ENCODE measurements at places on chromosomes 4 and X.

DNA sequence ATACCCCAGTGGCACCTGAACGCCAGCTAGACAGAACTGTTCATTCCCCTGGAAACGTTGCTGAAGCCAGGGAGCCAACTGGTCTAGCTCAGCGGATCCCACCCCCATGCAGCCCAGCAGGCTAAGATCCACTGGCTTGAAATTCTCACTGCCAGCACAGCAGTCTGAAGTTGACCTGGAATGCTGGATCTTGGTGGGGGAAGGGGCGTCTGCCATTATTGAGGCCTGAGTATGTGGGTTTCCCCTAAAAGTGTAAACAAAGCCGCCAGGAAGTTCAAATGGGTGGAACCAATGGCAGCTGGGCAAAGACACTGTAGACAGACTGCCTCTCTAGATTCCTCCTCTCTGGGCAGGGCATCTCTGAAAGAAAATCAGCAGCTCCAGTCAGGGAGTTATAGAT, 213.0 kb downstream of the NKX6-1 start:
- DNase-seq: no peak

- DNase-seq: peak; percentile 60
These were observed 67.8 kb upstream of the ETNPPL start for GRCh38 chr4:108830509-108831244.

DNA sequence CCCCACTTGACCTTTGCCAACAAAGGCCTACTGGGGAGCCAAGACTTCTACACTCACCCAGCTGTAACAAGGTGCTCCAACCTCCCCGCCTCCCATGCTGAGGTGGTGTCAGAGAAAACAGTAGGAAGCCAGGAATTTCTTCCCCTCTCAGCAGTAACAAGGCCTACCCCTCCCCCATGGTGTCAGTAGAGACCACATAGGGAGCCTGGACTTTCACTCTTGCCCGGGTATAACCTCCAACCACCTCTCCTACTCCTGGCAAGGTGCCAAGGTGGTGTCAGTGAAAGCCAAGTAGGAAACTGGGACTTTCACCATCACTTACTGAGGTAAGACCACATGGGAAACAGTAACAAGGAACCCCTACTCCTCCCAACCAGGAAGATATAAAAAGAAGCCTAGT, 93.1 kb downstream of the SLC16A2 start:
- no peak for DNase-seq

DNA sequence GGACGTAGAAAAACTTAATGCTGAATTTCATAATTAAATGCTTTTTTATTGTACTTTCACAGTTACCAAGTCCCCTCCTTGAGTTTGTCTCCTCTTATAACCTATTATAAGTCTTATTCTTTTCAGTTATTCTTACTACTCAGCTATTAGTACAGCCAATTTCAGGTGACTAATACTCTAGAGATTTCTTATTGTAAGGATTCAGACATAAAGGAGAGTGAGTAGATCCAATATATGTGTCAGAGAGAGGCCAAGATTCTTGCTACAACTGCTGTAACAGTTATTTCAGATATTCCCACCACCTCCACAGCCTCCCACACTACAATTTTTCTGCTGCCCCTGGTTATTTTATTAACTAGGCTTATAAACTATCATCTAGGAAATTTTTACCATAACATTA, 274.5 kb downstream of the GPAT3 start:
- DNase-seq: no peak

GRCh38 chr4:183571350-183571941, 66.6 kb downstream of the ING2 start:
- peak; percentile 12 for DNase-seq

- peak; percentile 78 for DNase-seq
These were observed 288.5 kb downstream of the USP46 start for GRCh38 chr4:52370576-52370975.

DNA sequence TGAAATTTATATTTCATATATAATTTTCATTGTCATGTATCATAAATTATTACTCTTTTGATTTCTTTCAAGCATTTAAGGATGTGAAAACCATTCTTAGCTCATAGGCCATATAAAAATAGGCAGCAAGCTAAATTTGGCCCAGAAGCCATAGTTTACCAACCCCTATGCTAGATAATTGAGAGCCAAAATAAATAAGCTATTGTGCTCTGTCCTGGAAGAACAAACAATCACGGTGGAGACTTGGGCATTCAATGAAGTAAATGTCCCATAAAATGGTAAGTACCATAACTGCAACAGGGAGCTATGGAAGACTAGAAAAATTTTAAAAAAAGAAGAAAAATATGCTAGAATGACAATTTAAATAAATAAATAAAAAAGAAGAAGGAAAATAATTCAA, 60.9 kb upstream of the PACRGL start:
- DNase-seq: no peak

GRCh38 chrX:39907964-39908661, 189.6 kb downstream of the BCOR start:
- DNase-seq: peak; percentile 58

DNA sequence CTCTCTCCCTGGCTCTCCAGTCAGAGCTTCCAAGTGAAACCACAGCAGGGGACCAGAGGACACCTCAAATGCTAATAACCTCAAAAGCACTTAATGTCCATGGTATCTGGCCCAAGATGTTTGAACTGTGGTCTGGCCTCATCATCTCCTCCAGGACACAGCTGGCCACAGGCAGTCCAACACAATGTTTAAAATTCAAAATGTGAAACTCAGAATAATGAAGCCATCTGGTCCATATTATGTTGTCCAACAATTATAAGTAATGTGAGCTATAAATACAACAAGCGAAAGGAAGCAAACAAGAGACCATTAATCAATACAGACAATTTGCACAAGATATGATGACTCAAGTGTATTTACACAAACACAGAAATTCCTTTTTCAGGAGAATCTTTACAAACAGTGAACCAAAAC, 90.7 kb upstream of the S100G start:
- no peak for DNase-seq

DNA sequence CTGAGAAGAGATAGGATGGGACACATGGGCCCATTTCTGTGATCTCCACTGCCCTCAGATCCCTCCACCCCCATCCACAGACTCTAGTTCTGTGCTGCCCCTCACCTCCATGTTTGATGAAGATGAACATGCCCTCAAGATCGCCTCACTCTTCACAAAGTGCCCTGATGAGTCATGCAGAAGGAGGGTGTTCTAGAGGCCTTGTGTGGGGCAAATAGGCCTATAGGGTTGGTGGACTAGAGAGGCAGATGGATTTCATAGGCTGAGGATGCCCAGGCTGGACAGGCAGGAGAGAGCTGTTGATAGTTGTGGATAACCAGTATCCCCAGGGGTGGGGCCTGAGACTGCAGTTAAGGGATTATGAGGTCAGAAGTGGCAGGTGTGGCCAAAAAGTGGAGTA, at the start of gene CXorf65:
Gene CXorf65 (minus strand): TSS at position 314 of the 400 bp plus-strand sequence. CDS start 184 bp downstream, at position 130.
- DNase-seq: peak; percentile 59

DNA sequence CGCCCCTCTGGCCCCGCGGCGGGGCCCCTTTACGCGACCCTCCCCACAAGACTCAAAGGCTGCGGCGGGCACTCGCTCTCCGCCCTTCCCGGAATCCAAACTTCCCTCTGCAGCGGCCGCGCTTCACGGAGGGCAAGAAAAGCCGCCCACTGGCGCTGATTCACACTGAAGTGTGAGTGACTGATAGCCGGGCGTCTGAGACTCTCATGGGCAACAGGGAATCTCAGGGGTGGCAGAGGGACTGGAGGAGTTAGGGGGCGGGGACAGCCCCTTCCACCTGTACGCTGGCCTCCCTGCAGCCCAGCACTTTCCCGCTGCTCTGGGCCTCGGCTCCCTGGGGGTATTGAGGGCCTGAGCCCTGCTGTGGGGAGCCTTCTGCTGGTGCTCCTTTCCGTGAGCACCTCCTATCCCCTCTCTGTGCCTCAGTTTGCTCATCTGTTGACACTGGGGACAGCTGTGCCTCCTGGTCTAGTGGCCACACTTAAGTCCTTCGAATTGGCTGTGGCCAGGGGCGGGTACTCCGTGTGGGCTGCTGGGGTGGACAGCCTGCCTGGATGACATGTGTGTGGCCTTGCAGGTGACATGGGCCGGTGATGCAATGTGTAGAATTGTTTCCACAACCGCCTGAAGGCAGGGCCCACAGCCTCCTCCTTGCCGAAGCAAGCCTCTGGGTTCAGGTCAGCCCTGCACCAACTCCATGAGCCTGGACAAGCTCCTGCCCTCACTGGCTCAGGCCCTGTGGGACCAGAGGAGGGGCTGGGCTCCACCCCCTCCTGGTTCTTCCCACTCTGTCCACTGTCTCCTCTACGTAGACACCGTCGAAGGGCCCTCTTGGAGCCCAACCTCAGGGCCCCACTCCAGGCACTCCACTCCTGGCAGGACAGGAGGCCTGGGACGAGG, 951 bp downstream of the SH3BP2 start:
- peak; percentile 47 for DNase-seq

DNA sequence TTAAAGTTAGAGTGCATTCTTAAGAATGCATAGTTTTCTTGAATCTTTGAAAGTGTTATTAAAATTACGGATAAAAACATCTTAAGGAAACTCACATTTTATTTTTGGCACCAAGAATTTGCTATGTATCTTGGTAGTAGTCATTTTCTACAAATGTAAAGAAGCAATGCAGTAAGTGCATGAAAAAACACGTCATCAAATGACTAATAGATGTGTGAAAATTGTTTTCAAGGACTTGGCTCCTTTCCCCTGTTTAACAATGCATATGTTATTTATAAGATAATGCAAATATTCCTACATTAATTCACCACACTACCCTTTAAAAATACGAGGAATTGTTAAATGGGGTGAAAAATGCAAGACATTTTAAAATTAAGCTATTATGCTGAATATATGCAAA, 461.2 kb upstream of the PCDH7 start:
- DNase-seq: no peak

DNA sequence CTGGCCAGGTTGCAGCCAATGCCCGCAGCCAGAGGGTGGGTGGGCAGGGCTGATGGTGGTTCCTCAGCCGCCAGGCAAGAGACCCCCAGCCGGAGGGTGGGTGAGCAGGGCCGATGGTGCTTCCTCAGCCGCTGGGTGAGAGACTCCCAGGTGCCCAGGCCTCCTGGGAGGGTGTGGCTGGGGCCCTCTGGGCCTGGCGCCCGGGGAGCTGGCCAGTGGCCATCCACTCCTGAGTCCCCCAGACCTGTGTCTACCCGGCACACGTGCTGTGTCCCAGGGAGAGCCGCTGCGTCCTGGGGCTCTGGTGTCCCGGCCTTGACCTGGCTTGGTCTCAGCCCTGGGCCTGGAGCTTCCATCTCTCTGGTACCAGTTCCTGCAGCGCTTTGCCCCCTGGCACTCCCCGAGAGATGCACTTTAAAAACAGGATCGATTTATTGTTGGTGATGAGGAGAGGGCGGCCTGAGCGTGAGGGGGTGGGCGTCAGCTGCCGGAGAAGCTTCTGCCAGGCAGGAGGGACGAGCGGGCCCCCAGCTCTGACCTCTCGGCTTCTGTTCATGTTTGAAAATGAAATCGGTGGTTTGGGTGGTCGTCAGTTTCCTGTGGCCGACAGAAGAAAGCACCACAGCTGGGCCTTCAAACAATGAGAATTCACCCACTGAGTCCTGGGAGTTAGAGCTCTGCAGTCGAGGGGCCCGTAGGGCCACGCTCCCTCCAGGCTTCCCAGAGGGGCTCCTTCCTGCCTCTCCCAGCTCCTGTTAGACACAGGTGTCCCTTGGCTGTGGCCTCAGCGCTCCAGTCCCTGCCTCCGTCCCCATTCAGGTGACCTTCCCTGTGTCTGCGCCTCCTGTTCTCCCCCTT, 6.5 kb downstream of the DOK7 start:
- DNase-seq: no peak

DNA sequence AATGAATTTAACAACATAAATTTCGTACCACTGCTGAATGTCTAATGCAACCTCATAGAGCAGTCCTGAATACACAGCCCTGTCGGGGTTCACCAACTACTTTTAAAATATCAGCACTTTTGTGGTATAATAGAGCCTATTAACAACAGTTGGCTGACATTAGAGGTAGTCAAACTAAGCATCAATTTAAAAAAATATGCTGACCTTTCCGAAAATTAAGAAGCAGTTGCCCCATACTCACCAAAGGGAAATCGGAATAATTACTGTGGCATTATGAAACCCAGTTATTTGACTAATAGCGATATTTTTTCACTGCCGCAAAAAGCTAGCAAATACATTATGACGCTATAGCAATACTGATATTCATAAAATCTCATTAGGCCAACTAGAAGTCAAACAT, 273.5 kb upstream of the PPARGC1A start:
- DNase-seq: no peak

GRCh38 chr4:137664046-137664387, 131.7 kb upstream of the PCDH18 start:
- no peak for DNase-seq

GRCh38 chrX:78104447-78105176, 564 bp downstream of the PGK1 start:
- DNase-seq: peak; percentile 68

DNA sequence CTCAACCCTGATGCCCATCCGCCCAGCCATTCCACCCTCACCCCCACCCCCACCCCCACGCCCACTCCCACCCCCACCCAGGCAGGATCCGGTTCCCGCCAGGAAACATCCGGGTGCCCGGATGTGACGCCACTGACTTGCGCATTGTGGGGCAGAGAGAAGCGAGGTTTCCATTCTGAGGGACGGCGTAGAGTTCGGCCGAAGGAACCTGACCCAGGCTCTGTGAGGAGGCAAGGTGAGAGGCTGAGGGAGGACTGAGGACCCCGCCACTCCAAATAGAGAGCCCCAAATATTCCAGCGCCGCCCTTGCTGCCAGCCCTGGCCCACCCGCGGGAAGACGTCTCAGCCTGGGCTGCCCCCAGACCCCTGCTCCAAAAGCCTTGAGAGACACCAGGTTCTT, at the start of gene MAGEA1:
Gene MAGEA1 (plus strand): TSS at position 154 of the 400 bp plus-strand sequence. CDS start 3,106 bp downstream, outside the sequence.
- DNase-seq: no peak

- no peak for DNase-seq
These were observed 9.4 kb upstream of the KIAA0232 start for GRCh38 chr4:6773106-6773505.

- DNase-seq: no peak
These were observed 8.6 kb downstream of the TCEAL7 start for GRCh38 chrX:103338663-103339062.

GRCh38 chr4:12071316-12071715, 642.6 kb upstream of the HS3ST1 start:
- DNase-seq: no peak

GRCh38 chrX:45806410-45807121, 605.9 kb upstream of the DIPK2B start:
- peak; percentile 64 for DNase-seq

GRCh38 chr4:85406185-85406584, 68.8 kb upstream of the ARHGAP24 start:
- no peak for DNase-seq

DNA sequence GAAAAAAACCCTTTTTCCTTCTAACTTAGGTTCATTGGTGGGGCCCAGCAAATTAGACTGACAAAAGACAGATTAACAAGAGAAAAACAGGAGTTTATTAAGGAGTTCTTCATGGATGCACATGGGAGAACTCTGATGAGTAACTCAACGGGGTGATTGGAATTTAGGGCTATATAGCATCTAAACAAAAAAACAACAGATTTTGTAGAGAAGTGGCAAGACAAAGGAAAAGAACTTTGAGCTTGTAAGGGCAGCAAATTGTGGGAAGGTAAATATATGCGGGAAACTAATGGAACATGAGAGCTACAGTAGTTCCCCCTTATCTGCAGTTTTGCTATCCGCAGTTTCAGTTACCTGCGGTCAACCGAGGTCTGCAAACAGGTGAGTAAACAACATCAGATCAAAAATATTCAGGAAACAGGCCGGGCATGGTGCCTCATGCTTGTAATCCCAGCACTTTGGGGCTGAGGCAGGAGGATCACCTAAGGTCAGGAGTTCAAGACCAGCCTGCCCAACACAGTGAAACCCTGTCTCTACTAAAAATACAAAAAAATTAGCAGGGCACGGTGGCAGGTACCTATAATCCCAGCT, 573.6 kb downstream of the ADGRL3 start:
- no peak for DNase-seq

GRCh38 chrX:72045141-72045540, 86.6 kb downstream of the RTL5 start:
- no peak for DNase-seq
